ENCODE measurements at places on chromosomes 6 and 20.
A peak's percentile ranks its signal among the peaks of the same experiment; 100 is the strongest.

DNA sequence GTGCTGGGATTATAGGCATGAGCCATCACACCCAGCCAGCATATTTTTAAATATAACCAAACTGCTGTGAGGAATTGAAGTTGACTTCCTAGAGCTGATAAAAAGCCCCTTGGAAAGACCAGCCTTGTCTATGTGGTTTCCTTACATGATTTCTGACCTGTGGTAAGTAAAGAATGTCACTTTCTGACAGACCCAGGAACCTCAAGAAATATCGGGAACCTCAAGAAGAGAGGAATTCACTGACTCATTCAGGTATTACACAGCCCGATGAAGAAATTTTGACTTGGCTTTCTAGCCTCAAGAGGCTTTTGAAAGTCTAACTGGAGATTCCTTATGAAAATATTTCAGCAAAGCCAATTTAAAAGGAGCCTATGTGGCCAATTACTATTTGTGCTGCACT lies 71.8 kb downstream of the FOXF2 start:
- peak; percentile 96 for DNase-seq

- peak; percentile 84 for DNase-seq
Observed at GRCh38 chr6:4388675-4389074, 253.3 kb upstream of the ECI2 start.

GRCh38 chr20:16842486-16843120 lies 94.4 kb downstream of the OTOR start:
- DNase-seq: no peak

DNA sequence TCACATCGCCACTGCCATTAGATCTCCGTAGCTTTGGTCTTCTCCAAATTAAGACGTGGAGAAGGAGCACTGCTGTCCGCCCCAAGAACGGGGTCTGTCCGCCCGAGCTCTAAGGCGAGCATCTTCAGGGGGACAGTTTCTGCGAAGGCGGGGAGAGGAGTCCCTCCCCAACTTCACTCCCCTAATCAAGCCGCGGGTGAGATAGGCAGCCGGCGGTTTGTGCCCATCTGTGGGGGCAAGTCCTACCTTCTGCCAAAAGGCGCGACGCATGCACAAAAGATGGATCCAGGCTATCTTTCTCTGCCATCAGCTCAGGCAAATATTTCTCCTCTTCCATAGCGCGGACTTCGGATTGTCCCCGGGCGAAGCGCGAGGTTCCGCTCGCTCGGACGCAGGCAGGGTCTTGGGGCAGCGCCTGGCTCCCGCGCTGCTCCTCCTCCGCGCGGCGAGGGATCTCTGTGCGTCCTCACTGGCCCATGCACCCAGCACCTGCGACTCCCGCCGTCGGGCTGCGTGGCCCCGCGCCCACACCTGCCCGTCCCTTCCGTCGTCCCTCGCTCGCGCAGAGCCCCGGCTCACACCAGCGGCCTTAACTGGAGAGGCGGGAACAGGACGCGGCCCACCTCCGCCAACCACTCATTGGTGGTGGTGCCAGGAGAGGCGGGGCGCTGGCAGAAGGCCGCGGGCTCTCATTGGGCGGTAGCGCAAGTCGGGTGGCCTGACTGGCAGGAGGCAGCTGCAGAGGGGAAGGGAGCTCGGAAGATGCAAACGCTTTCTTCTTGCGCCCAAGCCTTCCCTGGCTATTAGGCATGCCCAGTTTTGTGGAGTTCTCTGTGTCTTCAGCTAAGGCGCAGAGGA lies at the start of gene KHDRBS2:
TSS of gene KHDRBS2 (minus strand) at position 614 of the 858 bp plus-strand sequence.
- DNase-seq: peak; percentile 17

DNA sequence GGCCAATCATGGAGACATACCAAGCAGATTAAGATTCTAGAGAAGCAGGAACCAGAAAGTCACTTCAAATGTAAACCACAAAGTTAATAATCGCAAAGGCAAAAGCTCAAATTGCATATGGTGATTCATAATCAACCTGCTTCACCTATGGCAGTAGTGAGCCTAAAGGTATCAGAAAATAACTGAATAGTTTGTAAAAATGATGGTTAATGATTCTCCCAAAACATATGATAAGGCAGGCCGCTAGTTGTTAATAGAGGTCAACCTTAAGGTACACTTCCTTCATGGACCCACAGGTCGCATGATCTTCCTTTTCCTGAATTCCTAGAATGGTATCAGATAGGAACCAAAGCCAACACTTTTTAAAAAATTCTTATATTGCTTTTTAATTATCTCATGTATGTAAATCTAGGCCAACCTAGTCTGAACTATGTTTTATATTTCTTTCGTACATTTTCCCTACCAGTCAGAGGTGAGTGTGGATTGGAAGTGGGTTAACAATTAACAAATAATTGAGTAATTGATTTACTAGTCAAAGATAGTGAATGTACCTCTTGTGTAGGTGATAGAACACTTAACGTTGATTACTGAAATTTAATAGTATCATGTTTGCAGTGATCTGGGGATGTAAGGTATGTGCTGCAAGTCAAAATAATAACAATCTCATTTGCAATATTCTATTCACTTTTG lies 16.4 kb downstream of the TAAR2 start:
- DNase-seq: peak; percentile 91

GRCh38 chr6:40588480-40588879 lies 1.3 kb upstream of the LRFN2 start:
- no peak for DNase-seq

GRCh38 chr6:152189736-152190135 lies 382.3 kb downstream of the ESR1 start:
- DNase-seq: no peak

DNA sequence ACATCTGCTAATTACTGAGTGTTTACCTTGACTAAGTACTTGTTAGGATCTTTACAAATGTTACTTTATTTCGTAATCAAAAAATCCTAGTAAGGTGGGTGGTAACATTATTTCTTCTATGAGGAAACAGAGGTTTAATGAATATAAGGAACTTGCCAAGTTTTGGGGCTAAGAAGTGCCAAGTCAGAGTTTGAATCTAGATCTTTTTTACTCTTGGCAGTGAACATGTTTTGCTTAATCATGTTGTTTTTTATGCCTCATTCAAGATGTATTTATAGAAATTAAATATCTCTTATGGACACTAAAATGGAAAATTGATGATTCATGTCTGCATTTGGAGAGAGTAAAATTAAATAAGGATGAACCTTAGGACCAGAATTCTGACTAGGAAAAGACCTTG lies 393.7 kb downstream of the UTRN start:
- peak; percentile 47 for DNase-seq

DNA sequence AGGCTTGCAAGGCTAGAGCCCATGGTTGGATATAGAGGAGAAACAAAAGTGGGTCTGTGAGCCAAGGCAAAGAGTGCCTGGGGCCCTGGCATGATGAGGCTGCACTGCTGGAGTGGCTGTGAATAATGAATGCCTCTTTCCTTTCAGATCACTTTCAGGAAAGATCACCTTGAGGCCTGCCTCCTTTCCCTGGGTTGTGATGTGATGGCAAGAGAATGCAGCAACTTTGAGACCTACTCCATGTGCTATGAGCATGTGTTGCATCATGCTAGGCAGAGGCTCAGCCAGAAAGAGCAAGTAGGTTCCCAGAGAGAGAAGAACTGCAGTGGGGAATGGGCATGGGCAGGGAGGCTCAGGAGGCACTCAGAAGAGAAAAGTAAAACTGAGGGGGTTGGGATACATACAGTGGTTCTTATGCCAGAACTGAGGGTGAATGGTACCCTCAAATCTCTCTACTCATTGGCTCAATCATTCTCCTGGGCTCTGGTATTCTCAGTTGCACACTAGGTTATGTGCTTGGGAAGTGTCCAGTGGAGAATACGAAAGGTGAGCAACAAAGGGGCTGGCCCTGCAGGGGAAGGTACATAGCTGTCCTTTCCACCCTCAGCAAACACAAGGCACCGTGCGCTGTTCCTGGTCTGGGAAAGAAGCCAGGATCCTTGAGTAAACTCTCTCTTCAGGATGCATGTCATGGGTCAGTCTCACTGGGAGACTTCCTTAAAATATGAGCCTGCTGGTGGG lies 45.9 kb downstream of the CD164 start:
- peak; percentile 75 for DNase-seq

DNA sequence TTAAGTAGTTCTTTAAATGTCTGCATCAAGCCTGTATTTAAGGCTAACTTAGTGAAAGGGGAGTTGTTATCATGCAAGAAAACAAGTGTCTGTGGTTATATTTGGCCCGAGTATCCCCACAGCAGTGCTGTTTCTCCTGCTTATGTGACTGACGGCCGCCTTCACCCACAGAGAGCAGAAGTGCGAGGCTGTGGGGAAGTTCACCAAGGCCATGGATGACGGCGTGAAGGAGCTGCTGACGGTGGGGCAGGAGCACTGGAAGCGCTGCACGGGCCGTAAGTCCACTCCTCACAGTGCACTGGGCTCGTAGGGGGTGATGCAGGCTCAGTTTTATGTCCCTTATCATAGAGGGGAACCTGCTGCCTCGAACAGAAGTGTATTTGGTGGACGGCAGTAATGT lies 53.2 kb upstream of the SYNJ2 start:
- DNase-seq: no peak

GRCh38 chr6:144500892-144501291 lies 215.8 kb downstream of the UTRN start:
- no peak for DNase-seq

GRCh38 chr20:20051767-20052073 lies 546 bp downstream of the CRNKL1 start:
- no peak for DNase-seq

DNA sequence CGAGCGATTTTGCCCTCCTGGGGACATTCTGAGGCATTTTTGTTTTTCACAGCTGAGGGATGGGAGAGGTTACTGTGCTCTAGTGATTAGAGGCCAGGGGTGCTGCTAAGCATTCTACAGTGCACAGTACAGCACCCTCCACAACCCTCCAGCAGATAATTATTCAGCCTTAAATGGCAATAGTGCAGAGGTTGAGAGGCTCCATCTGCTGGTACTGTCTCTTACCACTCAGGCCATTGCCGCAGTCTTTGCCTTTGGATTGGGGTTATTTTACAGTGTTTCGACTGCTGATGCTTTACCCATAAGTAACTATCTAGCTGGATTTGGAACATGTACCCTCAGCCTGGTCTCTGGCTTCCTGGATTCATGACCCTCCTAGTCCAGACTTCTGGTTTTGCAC lies 705.3 kb downstream of the KIF16B start:
- no peak for DNase-seq

- peak; percentile 57 for DNase-seq
Observed at GRCh38 chr6:85449818-85450759, at the start of gene NT5E. TSS of gene NT5E (plus strand) at chr6:85450083. CDS start at chr6:85450140, 57 bp downstream.

DNA sequence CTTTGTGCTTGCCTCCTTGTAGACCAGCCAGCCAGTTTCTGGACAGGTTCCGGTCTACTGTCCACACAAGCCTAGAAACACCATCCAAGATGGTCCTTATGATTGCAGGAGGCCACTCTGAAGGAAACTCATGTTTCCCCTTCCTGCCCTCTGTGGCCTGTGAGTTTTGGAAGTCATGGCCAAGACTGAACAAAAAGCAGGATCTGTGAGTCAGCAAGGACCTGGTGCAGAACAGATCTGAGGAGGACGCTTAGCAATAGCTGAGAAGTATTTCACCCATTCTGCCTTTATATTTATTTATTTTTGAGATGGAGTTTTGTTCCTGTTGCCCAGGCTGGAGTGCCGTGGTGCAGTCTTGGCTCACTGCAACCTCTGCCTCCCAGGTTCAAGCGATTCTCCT lies 134.6 kb upstream of the EEF1E1 start:
- DNase-seq: peak; percentile 64
